CD4-positive, alpha-beta T cell treated with Interleukin-1 beta for 1 hour (primary cell): ENCODE measurements at places on chromosomes 5 and 9.
A peak's percentile ranks its signal among the peaks of the same experiment; 100 is the strongest.

DNA sequence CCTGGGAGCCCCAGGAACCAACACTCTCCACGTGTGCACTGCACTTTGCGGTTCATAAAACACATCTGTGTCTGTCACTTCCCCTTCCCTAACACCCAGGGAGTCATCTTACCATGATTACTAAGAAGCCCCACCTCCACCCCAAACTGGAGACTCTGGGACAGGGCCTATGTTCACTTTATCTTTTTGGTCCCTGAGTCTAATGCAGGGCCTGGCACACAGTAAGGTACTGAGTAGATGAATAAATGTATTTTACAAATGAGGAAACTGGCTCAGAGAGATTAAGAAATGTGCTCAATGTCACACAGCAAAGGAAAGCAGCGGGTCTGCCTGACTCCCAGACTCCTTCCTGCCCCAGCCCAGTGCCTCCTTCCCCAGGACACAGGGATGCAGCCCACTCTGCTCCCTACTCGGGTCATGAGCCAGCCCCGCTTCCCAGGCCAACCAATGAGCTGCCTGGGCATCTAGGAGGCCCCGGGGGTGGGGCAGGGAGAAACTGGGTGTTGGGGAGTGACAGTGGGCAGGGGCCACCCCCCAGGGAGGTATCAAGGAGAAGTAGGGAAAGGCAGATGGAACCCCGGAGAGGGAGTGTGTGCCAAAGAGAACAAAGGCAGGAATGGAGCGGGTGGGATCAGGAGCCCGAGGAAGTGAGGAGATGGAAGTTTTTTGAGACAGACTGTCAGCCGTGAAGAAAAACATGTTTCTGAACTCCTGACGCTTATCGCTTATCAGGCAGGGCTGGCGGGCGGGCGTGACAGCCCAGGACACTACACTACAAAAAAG lies 30.5 kb downstream of the SHB start:
- DNase-seq: no peak

- DNase-seq: no peak
Measured at GRCh38 chr5:110386782-110387181, 339.7 kb downstream of the TMEM232 start.

DNA sequence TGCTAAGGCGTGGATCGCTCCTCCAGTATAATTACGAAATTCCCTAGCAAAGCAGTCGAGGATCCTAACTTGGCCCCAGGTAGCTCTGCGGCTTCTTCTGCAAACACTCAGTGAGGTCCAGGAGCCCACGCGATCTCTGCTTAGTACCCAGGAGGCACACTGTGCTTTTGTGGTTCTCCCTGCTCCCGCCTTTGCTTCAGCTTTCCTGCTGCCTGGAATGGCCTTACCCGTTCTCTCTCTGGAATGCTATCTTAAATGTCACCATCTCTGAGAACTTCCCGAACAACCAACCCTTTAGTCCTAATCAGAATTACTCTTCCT lies 639 bp downstream of the INVS start:
- no peak for DNase-seq

DNA sequence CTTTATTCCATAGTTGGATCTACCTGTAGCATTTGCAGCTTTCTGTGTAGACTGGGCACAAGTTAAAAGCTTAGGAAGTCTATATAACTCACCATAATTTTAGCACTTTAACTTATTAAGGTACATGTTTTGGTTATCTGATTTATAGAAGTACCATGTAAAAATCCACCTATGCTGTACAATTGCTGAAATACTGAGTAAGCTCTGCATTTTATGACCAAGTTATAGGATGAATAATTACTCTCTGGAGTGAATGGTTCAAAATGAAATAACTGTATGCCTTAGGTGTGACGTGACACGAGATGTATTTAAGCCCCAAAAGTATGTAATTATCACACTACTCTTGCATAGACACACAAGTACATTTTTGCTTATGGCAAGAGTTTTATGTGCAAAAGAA lies 22.1 kb downstream of the ZSWIM6 start:
- DNase-seq: no peak

DNA sequence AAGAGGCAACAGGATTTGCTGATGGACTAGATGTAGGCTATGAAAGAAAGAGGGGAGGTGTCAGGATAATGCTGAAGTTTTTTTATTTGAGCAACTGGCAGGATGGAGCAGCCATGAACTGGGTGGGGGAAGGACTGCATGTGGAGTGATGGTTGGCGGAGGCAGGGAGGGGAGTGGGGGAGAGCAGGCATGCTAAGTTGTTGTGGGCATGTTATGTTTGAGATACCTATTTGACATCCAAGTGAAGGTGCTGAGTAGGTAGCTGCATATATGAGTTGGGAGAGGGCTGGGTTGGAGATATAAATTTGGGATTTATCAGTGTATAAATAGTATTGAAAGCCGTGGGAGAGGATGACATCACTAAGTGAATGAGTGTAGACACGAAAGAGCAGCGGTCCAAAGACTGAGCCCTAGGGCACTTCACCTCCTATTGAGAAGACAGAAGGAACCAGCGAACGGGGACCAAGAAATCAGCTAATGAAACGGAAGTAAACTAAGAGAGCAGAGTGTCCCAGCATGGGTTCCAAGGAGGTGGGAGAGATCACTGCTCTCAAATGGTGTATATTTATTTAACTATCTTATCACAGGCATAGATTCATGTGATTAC lies 7.4 kb downstream of the BSPRY start:
- DNase-seq: no peak

DNA sequence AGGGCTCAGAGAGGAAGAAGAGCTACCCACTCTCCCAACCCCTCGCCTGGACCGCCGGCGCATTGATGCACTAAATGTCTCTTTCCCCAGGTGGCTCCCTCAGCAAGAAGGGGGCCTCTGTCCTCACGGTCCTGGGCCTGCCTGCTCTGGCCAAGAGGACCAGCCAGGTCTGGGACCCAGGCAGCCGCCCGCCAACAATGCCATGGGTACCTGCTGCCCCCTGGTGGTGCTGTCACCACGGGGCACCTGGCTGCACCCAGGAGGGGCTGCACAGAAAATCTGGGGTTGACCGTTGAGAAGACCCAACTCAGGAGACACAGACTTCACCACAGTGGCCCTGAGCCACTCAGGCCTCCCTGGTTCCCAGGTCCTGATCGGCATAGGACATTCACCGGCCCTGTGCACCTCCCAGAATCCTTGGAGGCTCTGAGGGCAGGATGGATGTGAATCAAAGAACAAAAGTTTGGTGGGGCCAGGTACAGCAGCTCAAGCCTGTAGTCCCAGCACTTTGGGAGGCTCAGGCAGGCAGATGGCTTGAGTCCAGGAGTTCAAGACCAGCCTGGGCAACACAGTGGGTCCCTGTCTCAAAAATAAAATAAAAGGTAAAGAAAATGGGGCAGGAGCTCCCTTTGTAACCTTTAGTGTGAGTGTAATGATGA lies 2.4 kb upstream of the VAV2 start:
- peak; percentile 71 for DNase-seq

GRCh38 chr5:119357270-119357669 lies 1.5 kb downstream of the TNFAIP8 start:
- DNase-seq: no peak

GRCh38 chr9:124190761-124191160 lies 67.0 kb upstream of the NEK6 start:
- DNase-seq: no peak

DNA sequence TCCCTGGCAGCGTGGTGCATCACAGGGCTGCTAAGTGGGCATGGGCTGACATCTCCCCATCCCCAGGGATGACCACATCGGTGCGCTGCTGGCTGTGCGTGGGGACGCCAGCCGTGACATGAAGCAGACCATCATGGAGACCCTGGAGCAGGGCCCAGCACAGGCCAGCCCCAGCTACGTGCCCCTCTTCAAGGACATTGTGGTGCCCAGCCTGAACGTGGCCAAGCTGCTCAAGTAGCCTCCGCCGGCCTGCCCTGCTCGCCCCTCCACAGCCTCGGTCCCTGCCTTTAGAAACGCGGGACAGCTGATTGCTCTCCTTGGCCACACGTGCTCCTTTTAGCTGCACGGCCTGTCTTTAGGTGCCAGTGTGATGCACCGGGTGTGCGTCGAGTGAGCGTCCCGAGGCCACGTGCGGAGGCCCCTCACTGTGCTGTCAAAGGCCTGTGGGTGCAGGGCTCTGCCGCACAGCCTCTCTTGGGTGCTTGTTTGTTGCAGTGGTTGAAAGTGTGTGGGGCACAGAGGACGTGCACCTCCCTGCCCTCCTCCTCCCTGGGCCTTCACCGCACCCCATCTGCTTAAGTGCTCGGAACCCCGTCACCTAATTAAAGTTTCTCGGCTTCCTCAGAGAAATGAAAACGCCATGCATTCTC lies 23.8 kb downstream of the EXOC3 start:
- no peak for DNase-seq

DNA sequence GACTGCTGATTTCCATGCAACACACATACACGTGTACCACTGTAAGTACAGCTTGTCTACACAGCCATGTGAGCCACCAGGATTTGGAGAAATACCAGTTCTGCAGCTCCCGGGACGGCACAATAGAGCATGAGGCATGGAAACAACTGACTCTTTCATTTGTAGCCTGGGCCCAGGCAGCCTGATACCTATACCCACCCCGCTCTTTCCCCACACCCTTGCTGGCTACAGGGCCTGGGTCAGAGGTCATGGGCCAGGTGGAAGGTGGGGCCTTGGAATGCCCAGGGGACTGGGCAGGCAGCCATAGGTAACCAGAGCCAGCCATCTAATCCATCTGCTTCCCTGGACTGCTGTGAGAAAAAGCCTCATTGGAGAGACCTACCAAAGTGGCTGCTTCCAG lies 39.0 kb upstream of the ZSWIM6 start:
- no peak for DNase-seq

- no peak for DNase-seq
Measured at GRCh38 chr9:111036946-111037345, 1.3 kb downstream of the LPAR1 start.

GRCh38 chr5:73274881-73275663 lies 102.1 kb downstream of the TMEM174 start:
- no peak for DNase-seq

- DNase-seq: no peak
Measured at GRCh38 chr9:103811462-103811861, 282.6 kb upstream of the SMC2 start.

- DNase-seq: no peak
Measured at GRCh38 chr5:1509346-1510085, 14.2 kb downstream of the LPCAT1 start.
